Foreskin keratinocyte (primary cell): ENCODE measurements at places on chromosomes 2 and 18. TPM values are rescaled to one million over a fixed set of nuclear protein-coding genes. Genes with fewer than 3 reads are reported as not detected.

Gene USP14
- total RNA-seq: 67.1 and 70.1 TPM in 2 replicates

Gene RTTN
- 42.0 and 61.1 TPM in 2 replicates for total RNA-seq

Gene C2orf80
- not detected in 2 replicates for total RNA-seq

Gene DSC2
- total RNA-seq: 31.4 and 31.5 TPM in 2 replicates
